Cardiac muscle cell (in vitro differentiated cells and primary cell): ENCODE measurements at places on chromosomes 7 and 10. TPM values are rescaled to one million over a fixed set of nuclear protein-coding genes. Genes with fewer than 3 reads are reported as not detected.

The WDFY4 gene
- polyA plus RNA-seq: 0.72 TPM in 1 of 2 replicates, not detected in the other

The ZP3 gene
- polyA plus RNA-seq: 2.4 TPM in 1 of 2 replicates, not detected in the other

The FMC1 gene
- 101 and 129 TPM in 2 replicates for polyA plus RNA-seq

The TMEM106B gene
- polyA plus RNA-seq: 51.6 and 70.0 TPM in 2 replicates

The CPVL gene
- polyA plus RNA-seq: 75.3 and 95.2 TPM in 2 replicates

The SPDYE11 gene
- 0.73 and 1.1 TPM in 2 replicates for polyA plus RNA-seq

The TAC1 gene
- polyA plus RNA-seq: not detected in 2 replicates

The SFTPD gene
- 0.73 TPM in 1 of 2 replicates, not detected in the other for polyA plus RNA-seq

The CCL24 gene
- not detected in 2 replicates for polyA plus RNA-seq

The LRRN3 gene
- 84.6 and 86.4 TPM in 2 replicates for polyA plus RNA-seq

The C10orf71 gene
- polyA plus RNA-seq: 4.0 and 9.8 TPM in 2 replicates

The NUP205 gene
- polyA plus RNA-seq: 21.8 and 22.3 TPM in 2 replicates

The CDC14C gene
- polyA plus RNA-seq: 0.06 TPM in 1 of 2 replicates, not detected in the other

The IL6 gene
- not detected in 2 replicates for polyA plus RNA-seq

The GPR141 gene
- polyA plus RNA-seq: not detected in 2 replicates
